Amniotic epithelial cell (primary cell): ENCODE measurements at places on chromosomes 5 and 9.
A peak's percentile ranks its signal among the peaks of the same experiment; 100 is the strongest.

DNA sequence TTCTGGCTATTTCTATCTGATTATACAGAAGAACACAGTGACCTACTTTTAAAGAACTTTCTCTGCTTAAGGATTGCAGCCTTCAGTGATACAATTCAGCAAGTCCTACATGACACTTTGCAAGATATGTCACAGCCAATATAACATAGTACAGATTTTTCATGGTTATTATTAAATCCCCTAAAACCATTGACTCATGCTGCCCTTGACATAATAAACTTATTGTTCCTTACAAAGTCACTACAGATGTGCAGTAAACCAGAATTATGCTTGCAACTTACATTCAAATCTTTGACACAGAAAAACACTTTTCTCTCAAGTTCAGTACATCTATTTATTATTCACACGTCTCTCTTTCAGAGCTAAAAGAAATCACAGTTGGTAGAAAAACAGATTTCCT, 1136.3 kb upstream of the ACO1 start:
- peak; percentile 32 for DNase-seq

GRCh38 chr9:12812710-12813109, 37.9 kb downstream of the LURAP1L start:
- DNase-seq, result no peak

DNA sequence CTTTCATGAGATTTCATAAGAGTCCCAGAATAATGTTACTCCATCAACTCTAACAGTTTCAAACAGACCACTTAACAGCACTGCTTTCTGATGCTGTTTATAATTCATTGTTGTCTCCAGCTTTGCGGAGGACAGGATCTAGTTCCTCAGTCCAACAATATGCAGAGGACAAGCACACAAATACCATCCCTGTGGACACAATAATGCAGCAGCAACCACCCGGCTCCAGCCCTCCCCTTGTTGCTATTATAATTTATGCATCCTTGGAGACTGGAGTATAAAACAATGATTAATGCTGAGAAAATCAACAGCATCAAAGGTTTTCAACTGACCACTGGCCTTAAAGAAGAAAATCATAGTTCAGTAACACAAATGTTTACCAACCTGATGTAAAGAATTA, 108.3 kb downstream of the DENND1A start:
- no peak for DNase-seq

DNA sequence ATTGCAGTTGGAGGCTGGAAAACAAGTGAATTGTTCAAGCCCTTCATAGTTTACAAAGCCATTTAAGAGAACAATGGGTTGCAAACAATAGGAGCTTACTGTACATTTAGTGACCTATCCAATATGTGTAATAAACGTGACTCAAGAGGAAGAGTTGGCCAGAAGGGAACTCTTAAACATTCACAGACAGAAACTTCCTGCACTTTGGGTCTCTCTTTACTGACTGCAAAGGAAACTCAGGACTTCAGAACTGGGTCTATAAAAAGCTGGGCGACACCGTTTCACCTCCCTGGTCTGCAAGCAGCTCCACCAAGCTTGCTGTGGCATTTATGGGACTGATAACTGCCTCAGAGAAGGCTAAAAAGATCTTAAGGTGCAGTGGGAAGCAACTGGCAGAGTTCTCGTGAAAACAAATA, 48.7 kb upstream of the SPATA31D4 start:
- no peak for DNase-seq

- peak; percentile 33 for DNase-seq
Measured at GRCh38 chr5:122458278-122458872, 146.3 kb downstream of the SNCAIP start.

DNA sequence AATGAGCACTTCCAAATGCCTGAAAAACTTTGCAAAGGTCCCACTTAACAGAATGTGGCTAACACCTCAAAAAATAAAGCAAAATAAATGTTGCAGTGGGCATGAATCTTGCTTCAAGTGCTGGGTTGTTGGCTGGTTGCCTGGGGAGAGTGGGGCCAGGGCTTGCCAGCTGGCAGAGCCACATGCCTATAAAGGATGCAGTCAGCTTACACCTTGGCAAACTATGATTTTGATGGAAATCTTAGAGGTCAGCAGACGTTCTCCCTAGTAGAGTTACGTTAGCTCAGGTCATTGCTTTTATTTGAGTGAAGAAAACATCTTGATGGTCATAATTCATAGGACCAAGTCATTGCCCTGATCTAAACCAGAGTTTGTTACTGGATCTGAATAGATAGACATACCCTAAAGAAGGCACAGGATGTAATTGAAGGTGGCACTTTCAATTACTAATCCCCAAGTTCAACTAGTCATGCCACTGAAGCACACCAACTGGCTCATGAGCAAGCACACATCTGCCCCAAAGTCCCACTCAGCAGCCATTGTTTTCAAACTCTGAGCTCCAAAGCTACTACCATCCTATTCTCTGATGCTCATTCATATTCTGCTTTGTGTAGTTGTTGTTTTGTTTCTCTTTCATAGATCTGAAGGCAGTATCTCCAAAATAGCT, 51.2 kb upstream of the ZSWIM6 start:
- DNase-seq, result peak; percentile 17

DNA sequence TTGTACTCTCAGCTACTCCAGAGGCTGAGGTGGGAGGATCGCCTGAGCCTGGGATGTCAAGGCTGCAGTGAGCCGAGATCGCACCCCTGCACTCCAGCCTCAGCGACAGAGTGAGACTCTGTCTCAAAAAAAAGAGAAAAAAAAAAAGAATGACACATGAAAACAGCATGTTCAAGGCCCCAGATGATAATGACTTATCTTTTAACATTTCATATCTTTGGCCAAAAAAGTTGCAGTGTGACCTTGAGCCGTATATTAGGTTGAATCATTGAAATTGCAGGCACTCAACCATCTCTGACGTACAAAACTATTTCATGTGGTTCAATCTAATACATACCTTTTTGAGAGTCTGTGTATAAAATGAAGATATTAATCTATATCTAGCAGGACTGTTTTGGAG, 79.1 kb upstream of the CPEB4 start:
- peak; percentile 93 for DNase-seq

- DNase-seq, result no peak
Measured at GRCh38 chr5:63097286-63097685, 518.7 kb downstream of the LRRC70 start.

GRCh38 chr5:178547753-178548415, 42.3 kb downstream of the COL23A1 start:
- no peak for DNase-seq

DNA sequence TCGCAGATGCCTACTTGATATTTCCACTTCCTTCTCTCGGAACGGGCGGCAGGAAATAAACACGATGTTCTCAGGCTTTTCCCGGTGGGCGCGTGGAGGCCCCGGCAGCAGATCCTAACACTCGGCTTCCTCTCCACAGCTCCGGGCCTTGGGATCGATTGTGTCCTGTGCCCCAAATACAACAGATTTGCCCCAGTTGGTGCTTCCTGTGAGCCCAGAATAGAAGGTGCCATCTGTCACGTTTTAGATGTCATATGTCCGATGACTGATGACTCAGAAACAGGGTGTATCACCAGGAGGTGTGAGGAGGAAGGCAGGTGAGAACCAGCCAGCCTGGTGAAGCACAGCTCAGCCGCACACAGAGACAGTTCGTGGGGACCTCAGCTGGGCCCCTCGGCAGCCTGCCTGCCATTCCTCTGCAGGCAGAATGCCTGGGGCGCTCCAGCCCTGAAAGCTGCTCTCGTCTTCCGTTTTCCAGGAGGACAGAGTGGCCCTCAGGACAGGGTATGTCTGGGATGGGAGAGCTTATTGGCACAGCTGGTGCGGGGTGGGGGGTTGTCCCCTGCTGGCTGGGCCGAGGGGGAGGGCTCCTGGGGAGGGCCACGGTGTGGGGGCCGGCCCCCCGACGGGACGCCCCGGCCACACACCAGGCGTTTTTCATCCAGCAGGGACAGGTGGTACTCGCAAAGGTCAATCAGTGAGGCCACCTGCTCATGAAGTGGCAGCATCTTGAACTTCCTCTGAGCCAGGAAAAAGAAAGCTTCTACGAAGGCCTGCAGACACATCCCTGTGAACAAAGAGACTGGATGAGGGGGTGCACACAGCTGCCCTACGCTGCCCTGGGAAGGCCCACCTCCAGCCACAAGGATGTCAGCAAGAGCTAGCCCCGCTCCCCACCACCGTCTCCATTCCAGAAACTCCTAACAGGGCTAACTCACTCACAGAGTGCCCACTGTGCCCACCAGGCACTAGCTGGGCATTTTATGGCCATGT, 171.0 kb downstream of the DAB2IP start:
- no peak for DNase-seq
